ENCODE measurements at places on chromosomes 2 and 18.

- DNase-seq, result no peak
Measured at GRCh38 chr2:224004105-224004695, 34.9 kb downstream of the SERPINE2 start.

DNA sequence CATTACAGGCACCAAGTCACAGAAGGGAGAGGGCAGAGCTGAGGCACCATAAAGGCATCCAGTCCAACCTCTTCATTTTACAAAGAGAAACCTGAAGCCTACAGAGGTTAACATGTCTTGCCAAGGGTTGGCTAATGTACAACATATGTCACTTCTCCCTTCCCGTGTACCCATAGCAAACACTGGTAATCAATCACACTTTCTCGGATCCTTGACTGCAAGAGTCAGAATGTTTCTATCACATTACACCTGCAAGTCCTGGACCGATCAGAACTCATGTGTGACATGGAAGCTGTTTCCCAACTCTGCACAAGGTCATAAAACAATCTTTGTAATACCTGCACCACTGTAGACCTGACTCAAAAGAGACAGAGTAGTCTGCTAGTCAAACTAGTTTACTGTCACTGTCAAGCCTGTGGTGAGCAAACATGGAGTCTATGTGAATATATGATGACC, 6.0 kb downstream of the ANKRD44 start:
- DNase-seq, result no peak

- DNase-seq, result no peak
Measured at GRCh38 chr2:10309286-10309685, 6.6 kb downstream of the HPCAL1 start.

DNA sequence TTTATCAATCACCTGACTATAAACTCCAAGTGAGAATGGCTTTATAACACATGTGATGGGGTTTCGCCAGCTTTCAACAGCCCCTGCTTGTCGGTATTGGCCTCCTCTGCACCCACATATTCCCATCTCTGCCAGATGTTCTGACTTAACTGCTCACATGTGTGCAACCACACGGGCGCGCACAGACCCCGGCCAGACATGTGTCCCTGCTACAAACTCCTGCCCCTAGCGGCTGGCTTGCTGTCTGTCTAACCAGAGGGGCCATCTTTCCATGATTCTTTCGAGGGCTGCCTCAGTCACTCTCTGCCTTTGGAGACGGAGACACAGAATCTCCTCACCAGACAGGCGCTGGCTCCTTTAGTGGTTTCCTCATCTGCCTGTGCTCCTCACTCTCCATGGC, 15.3 kb downstream of the STON1 start:
- no peak for DNase-seq

DNA sequence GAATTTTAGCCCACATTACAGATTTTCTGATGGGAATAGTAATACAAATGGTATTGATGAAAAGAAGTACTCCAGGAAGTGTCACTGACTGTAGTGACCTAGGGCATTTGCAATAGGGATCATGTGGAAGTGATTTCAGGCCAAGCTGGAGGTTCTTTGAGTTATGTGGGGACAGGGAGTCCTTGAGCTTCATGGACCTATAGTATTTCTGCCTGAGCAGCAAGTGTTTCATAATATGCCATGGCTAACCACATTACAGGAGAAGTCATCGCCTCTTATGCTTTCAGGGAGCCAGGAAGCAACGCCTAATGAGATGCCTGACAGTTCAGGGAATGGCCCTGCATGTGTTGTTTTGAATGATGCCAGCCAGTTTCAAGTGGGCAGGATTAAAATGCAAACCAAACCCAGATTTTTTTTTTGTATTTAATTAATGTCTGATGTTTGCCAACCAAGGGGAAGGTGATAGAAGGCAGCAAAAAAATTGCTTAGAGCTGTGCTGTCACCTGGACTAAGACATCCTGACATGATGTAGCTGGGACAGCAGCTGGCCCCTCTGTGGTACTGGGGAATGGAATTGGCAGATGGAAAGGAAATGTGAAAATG, 109.5 kb downstream of the RAPGEF4 start:
- no peak for DNase-seq

GRCh38 chr2:60759654-60760053, 3.6 kb downstream of the PAPOLG start:
- DNase-seq, result no peak

GRCh38 chr2:233084488-233084887, 24.3 kb downstream of the INPP5D start:
- peak; percentile 28 for DNase-seq

GRCh38 chr2:150425121-150425955, 62.1 kb downstream of the RND3 start:
- no peak for DNase-seq

DNA sequence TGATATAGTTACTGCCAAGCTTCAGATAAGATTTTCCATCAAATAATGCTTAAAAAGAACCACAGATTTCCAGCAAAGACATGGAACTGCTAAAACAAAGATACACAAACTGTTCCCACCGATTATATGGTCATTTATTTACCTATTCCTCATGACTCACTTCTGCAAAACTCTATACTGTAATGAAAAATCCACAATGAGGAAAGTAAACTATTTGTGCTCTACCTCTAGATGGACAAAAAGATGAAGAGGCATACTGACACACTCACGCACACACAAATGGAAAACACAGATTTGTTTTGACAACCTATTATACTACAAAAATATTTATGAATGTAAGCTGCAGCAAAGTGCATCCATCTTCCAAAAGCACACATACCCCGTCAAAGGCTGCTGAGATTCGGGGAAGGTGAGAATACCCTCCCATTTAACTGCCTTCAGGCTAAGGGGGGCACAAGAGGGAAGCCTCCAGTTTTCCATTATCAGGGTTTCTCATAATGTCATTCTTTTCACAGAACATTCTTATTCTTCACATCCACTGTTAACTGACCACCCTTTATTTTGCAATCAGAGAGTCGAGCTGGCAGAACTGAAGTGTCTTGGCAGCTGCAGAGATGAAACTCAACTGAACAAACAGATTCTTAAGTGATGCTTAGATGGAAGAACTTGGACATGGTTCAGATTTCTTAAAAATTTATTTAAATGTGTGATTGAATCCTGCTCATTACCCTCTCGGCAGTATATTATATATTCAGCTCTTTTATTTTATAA, 115.9 kb upstream of the TANK start:
- DNase-seq, result no peak

DNA sequence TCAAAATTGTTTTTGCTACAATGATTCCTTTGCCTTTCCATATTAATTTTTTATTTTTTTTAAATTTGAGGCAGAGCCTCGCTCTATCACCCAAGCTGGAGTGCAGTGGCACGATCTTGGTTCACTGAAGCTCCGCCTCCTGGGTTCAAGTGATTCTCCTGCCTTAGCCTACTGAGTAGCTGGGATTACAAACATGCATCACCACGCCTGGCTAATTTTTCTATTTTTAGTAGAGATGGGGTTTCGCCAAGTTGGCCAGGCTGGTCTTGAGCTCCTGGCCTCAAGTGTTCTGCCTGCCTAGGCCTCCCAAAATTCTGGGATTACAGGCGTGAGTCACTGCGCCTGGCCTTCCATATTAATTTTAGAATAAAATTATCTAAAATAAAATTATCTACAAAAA, 41.3 kb downstream of the PTPN4 start:
- DNase-seq, result no peak

GRCh38 chr18:65093346-65093745, 657.5 kb upstream of the CDH7 start:
- no peak for DNase-seq

- DNase-seq, result no peak
Measured at GRCh38 chr2:48699348-48699930, 56.1 kb downstream of the LHCGR start.

DNA sequence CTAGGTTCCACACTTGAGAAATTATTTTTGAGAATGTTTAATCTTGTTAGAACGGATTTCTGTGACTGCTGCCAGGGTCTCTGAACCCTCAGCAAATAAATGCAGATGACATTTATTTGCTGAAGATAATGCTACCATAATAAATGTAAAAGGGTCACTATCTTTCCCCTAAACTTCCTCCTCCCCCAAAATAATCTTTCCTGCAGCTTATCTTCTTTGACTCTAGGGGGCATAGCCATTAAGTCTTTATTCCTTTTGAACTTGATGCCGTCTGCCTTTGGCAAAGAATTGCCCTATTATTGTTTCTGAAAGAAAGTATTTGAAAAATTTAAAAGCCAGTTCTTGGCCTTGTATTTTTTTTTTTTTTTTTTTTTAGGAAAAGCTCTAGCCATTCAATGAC, 63.6 kb upstream of the ACSL3 start:
- no peak for DNase-seq

GRCh38 chr2:2400286-2401038, 69.4 kb upstream of the MYT1L start:
- no peak for DNase-seq

- peak; percentile 41 for DNase-seq
Measured at GRCh38 chr2:179264368-179265081, at the start of gene SESTD1. Gene SESTD1 (minus strand): TSS chr2:179264832. CDS start chr2:179191841, 72,991 bp downstream.

GRCh38 chr2:177264209-177264692, 276 bp downstream of the NFE2L2 start:
- DNase-seq, result no peak

GRCh38 chr2:2938481-2938880, 439.1 kb downstream of the EIPR1 start:
- no peak for DNase-seq

GRCh38 chr18:62245699-62246098, 58.6 kb downstream of the RELCH start:
- DNase-seq, result no peak

GRCh38 chr2:231573096-231573495, 19.6 kb upstream of the TEX44 start:
- DNase-seq, result no peak

GRCh38 chr2:232689152-232689910, 7.8 kb upstream of the GIGYF2 start:
- DNase-seq, result no peak

DNA sequence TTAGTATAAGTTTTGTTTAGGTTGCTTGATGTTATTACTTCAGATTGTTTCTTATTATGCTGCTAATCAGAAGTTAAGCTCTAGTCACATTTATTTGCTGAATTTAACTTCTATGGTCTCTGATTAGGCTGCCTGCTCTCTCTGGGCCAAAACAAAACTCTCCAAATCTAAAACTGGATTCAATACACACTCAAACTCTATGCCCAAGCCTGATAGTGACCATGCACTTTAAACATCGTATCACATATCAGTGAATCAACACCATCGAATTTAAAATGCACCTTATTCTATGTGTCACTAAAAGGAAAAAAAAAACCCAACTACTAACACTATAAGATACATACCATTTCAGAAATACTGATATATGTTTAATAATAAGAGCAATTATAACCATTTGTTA, 76.9 kb upstream of the FRZB start:
- DNase-seq, result no peak

DNA sequence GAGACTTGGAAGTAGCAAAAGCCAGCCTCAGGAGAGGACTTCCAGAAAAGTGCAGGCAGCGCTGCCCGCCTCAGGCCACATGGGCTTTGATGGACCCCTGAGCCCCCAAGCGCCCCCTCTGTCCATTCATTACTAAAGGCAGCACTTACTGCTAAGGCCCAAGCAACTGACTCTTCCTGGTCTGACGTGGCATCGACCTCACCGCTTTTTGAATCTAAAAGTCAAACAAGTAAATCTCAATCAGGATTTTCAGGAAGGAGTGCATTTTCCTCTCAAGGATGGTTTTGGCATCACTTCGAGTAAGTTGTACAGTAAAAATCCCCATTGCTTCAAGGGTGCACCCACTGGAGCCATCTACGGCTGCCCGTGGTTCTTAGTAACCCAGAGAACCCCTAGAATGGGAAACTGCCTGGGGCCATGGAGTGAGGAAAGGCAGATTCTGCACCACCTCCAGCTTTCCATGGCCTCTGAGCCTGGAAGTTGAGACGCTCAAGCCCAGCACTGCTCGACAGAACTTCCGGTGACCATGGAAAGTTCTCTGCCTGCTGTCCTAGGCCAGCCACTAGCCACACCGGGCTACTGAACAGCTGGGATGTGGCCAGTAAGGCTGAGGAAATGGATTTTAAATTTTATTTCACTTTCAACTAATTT, 7.0 kb downstream of the HJURP start:
- no peak for DNase-seq

- DNase-seq, result no peak
Measured at GRCh38 chr18:75261430-75262223, 51.0 kb downstream of the TSHZ1 start.

GRCh38 chr18:13546638-13547037, 179.7 kb downstream of the FAM210A start:
- no peak for DNase-seq

GRCh38 chr2:12087671-12088380, 341.4 kb downstream of the LPIN1 start:
- no peak for DNase-seq

GRCh38 chr18:53792762-53793161, 431.7 kb downstream of the MBD2 start:
- DNase-seq, result no peak

DNA sequence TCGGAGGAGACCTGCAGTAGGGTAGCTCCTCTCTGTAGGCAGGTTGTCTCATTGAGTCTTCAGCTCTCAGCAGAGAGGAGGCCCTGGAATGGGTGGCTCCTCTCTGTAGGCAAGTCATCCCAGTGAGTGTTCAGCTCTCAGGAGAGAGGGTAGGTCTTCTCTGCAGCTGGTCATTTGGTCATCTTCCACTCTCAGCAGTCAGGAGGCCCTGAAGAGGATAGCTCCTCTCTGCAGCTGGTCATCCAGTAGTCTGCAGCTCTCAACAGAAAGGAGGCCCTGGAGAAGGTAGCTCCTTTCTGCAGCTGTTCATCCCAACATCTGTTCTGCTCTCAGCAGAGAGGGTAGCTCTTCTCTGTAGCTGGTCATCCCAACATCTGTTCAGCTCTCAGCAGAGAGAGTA, 26.0 kb upstream of the RUFY4 start:
- DNase-seq, result no peak

GRCh38 chr2:207101984-207102383, 63.8 kb downstream of the KLF7 start:
- DNase-seq, result no peak

- no peak for DNase-seq
Measured at GRCh38 chr2:19046986-19047780, 311.2 kb downstream of the OSR1 start.

DNA sequence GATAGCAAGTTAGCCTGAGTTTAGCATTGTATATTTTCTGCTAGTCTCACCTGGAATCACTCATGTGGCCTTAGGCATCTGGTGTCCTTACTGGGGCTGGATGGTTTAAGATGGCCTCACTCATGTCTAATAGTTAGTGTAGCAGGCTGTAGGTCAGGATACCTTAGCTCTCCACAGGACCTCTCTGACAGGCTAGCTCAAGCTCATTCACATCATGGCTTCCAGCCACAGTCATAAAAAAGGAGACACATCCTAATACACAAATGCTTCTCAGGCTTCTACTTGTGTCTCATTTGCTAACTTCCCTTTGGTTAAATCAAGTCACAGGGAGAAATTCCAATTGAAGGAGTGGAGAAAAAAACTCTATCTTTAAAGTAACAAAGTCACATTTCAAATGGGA, 47.7 kb downstream of the MYO1B start:
- DNase-seq, result no peak

- no peak for DNase-seq
Measured at GRCh38 chr2:100692906-100693305, 127.0 kb upstream of the NPAS2 start.

DNA sequence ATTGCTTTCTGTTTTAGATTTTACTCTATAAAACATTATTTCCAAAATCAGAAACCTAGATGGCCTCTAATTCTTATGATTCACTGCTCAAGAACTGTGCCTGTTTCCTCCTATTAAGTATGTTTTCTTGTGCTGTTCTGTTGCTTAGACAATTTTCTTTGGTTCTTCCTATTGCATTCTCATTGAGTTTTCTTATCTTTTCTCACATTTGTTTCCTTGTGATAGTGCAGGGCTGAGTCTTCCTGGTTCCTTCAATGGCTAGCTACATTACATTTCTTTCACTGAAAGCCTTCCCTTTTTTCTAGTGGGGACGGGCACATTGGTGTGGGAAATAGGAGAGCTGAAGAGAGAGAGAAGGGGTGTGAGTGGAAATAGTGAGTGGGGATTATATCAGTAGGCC, 183.4 kb downstream of the CALCRL start:
- DNase-seq, result no peak

Measured in T-helper 9 cell (primary cell).